ENCODE measurements at places on chromosomes 12 and 14.

DNA sequence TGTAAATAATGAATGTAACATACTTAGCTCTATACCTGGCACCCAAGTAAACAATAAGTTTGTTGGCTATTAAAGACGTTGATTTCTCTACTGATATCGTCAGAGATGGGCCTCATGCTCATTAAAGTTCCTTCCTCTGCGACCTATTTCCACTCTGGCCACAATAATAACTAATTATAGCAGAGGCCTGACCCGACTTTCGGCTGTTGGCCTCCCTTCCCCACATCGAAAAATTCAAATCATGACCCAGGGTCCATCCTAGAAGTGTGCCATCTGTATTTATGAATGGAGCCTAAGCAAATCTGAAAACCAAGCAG, 321 bp upstream of the USP30 start:
- DNase-seq: no peak

DNA sequence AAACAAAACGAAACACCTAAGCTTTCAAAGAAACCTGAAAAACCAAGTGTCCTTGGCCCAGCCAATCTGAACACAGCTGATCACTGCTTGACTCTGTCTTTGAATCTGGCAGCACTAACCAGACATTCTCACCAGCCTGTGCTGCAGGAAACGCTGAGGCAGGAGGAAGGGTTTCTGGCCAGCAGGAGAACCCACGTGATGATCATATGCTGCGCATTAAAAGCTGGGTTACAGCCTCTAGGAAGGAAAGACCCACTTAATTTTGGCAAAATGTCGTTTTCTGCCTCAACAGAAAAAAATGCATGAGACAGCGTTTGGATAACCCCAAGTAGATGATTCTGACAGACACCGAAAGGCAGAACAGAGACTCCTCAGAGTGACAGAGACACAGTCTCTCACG, 9.8 kb downstream of the APPL2 start:
- no peak for DNase-seq

DNA sequence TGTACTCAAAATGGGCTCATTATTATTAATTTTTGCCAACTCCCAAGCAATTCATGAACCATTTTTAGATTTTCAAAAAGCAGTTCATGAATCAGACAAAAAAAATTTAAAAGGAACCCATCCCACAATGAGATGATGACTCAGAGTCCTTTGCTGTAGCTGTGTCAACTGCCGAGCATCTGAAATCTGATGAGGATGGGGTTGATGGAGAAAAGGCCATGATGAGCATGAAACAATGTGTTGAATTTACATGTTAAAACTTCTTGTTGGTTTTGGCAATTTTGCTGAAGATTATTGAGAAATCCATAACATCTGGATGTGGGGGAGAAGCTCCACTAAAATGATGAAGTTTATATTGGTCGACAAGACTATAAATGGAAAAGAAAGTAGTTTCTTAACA, 378.0 kb downstream of the FOXG1 start:
- DNase-seq: no peak

DNA sequence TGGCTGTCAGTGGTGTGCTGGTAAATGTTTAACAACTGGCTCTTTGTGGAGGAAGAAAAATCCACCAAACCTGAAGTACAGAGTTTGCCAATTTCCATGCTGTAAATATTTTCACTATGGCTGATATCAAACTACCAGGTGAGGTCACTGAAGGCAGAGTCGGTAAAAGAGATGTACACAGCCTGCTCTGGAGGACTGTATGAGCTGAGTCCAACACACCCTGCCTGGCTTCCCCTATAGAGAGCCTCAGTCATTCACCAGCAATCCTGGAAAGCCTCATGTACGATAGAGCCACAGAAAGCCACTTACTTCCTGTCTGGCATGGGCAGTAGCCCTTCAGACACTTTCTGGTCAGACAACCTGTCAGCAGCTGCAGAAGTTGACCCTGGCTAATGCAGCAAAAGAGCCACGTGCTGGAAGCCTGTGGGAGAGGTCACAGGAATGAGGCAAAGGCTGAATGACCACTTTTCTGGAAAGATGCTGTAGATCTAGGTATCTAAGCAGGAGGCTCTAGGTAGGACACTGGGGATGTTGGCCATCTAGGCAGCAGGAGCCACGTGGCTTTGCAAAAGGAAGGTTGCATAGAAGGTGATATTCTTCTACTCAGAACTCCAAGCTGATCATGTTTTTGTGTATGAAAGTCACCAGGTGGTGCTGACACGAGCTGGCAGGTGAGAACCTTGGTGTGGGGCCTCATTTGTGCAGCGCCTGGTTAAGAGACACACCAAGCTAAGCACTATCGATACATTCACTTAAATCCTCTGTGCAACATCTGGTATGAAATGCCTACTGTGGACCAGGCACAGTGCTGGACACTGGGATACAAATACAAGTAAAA, 553.9 kb downstream of the VRK1 start:
- DNase-seq: no peak

DNA sequence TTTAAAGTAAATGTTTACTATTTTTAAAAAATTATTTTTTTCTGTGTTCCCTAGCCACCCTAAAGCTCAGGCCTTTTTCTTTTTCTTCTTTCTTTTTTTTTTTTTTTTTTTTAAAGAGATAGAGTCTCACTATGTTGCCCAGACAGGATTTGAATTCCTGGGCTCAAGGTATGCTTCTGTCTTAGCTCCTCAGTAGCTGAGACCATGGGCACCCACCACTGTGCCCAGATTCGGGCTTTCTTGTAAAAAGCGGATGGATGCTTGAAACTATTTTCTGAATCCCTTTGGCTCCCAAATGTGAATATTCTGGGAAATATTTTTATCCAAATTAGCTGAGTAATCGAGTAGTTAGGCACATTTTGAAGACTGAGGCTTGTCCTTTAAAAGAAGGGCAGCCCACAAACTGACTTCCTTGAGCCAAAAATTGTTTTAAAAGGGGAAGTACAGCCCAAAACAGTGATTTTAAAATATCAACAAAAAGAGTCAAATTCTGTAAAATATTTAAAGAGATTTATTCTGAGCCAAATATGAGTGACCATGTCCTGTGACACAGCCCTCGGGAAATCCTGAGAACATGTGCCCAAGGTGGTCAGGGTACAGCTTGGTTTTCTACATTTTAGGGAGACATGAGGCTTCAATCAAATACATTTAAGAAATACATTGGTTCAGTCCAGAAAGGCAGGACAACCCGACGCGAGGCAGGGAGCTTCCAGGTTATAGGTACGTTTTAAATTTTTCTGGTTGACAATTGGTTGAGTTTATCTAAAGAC, 28.8 kb upstream of the HIGD1C start:
- no peak for DNase-seq

GRCh38 chr12:66500091-66500490, 178.8 kb downstream of the GRIP1 start:
- no peak for DNase-seq

- peak; percentile 42 for DNase-seq
Measured at GRCh38 chr14:22973217-22974032, 8.9 kb downstream of the AJUBA start.

- no peak for DNase-seq
Measured at GRCh38 chr14:37824939-37825712, 229.7 kb downstream of the TTC6 start.

Data from NCI-H1105 treated with DMSO at 0.1 percent for 48 hours (cell line).